ENCODE measurements at places on chromosomes 2 and 18.

GRCh38 chr2:27977731-27978312 is 87.3 kb downstream of the BABAM2 start:
- no peak for DNase-seq

DNA sequence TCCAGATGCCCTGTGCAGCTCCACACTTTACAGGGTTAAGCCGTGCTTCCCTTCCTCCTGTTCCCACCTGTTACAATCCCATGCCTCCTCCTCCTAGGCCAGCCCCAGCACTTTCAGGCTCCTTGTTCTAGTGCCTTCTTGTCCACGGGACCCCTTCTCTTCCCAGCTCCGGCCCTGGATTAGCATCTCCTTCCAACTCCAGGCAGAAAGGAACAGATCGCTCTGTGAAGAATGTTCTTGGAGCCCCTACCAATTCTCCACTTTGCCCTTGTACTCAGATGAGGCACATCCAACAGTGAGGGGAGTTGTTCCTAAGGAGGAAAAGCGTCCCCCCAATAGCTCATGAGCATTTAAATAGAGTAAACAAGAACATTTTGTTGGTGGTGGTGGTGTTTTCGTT is 72.7 kb downstream of the CABLES1 start:
- no peak for DNase-seq

GRCh38 chr2:31243053-31243452 is 9.1 kb downstream of the EHD3 start:
- no peak for DNase-seq

- DNase-seq = no peak
Measured at GRCh38 chr2:43125090-43125998, 101.1 kb downstream of the ZFP36L2 start.

DNA sequence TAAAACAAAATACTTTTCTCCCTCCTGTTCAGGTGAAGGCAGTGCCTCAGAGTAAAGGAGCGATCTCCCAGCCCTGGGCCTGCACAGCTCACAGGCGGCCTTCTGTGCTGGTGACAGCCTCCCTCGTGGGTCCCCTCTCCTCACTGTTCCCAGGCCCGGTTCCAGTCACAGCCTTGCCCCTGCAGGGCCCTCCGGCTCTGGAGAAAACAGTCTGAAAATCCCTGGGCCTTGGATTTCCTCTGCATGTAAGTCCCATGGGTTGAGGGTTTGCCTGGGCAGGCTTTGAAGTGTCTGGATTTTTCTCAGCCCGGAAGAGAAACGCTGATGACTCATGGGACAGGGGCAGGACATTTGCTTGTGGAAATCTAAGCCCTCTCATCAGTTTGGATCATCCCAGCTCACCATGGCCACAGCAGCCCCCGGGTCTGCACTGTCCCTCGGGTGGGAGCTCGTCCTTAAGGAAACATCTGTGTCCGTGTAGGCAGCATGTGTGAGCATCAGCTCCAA is 186.1 kb upstream of the RAB12 start:
- DNase-seq = no peak

GRCh38 chr2:9139491-9140443 is 66.8 kb upstream of the ASAP2 start:
- peak; percentile 83 for DNase-seq

DNA sequence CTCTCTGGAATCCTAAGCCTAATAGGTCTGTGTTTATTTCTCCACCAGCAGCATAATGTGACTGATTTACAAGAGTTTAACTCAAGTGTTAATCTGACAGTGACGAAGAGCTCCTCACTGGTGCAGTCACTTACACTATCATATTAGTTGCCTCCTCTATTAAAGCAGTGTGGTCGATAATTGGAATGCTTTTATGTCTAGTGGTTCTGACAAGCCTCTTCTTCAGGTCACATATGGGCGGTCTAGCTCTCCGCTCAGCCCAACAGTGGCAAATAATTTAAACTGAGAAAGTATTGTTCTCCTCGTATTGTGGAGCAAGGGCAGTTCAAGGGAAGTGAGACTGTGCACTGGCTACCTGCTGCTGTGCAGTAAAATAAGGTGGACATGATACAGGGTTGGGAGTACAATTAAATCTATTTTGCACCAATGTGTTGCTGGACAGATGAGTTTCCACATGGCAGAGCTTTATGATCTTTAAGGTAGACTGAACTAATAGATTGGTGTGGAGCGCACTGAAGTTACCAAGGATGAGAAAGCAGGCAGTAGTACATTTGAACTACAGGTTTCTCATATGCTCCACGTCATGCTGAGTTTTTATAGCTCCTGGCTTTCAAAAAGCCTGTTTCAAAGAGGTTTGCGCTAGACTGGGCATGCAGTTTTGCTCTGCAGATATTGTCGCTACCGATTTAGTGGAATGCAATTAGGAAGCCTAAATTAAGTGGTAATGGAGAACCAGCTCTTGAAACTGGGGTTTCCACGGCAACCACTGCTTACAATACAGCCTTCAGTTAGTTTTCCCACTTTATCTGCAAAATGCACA is 151.7 kb upstream of the POU3F3 start:
- no peak for DNase-seq

- no peak for DNase-seq
Measured at GRCh38 chr2:80854831-80855230, 550.3 kb upstream of the LRRTM1 start.

GRCh38 chr2:238582159-238582558 is 155.4 kb downstream of the ASB1 start:
- DNase-seq = no peak

- no peak for DNase-seq
Measured at GRCh38 chr18:10030816-10031541, 117.2 kb downstream of the VAPA start.

DNA sequence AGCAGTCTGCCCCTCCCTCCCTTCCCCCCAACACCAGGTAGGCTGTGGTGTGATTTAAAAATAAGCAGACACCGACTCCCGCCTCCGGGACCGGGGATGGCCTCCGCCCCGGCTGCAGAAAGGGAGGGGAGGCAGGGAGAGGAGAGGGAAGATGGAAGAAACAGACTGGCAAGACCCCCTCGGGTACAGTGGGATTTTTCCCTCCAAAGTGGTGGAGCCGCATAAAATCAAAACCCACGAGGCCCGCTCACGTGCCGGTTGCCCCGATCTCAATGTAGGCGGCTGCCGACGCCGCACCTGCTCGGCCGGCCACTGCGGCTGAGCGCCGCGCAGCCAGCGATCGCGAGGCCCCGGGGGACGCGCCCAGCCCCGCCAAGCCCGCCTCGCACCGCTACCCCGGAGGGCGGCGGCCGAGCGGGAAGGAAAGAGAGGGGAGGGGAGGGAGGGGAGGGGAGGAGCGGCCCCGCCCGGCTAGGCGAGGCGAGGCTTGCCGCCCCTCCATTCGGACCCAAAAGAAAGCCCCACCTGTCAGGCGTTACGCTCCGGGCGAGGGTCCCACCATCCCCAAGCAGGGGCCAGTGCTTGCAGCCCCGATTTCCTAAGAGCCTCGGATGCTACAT is 811 bp downstream of the ADD2 start:
- no peak for DNase-seq

- no peak for DNase-seq
Measured at GRCh38 chr2:241267249-241268067, 48.0 kb downstream of the HDLBP start.

DNA sequence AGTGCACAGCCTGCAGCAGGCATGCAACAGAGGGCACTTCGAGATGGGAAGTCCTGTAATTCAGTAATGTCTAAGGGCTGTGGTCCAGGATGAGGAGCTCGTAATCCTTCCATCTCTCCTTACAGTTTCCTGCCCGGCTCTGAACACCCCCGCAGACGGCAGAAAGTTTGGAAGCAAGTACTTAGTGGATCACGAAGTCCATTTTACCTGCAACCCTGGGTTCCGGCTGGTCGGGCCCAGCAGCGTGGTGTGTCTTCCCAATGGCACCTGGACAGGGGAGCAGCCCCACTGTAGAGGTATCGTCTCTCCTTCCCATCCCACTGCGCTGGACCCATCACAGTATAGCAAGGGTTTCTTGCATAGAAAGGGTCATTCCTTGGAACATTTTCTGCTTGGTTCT is 26.7 kb downstream of the FBLN7 start:
- DNase-seq = no peak

GRCh38 chr2:133426791-133427190 is 141.5 kb downstream of the NCKAP5 start:
- no peak for DNase-seq

- DNase-seq = no peak
Measured at GRCh38 chr2:44330801-44331200, 30.5 kb downstream of the PREPL start.

- DNase-seq = no peak
Measured at GRCh38 chr2:202121532-202122162, 48.6 kb downstream of the KIAA2012 start.

- no peak for DNase-seq
Measured at GRCh38 chr2:33000986-33001385, 54.2 kb downstream of the LTBP1 start.

DNA sequence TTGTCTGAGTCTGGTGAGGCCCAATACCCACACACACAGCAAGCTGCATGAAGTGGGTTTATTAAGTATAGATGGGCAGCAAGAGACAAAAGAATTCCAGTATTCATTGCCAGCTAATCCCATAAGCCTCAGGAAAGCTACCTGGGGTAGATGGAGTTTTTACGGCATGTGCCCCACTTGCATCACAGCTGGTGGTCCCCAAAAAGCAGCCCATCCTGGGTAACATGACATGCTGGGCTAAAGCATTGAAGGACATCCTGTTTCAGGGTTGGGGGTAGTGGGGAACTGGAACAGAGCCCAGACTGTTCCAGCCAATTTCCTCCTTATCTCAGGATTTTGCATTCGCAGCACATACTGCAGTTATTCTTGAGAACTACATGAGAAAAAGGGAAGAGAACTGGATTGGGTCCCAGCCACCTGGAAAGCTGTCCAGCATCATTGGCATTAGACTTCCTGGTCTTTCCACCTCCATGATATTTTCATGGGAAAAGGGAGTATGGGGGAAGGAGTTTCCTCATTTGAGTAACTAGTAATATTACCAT is 240.1 kb upstream of the MMADHC start:
- DNase-seq = no peak

GRCh38 chr2:160085662-160086061 is 23.2 kb upstream of the PLA2R1 start:
- no peak for DNase-seq

GRCh38 chr2:190215620-190216019 is 104.0 kb downstream of the HIBCH start:
- no peak for DNase-seq

GRCh38 chr2:235493775-235494715 is at the start of gene AGAP1:
Gene AGAP1 (plus strand): TSS chr2:235494043.
- peak; percentile 88 for DNase-seq

GRCh38 chr2:28828382-28828781 is 17.7 kb downstream of the SPDYA start:
- DNase-seq = no peak
